ENCODE measurements at places on chromosomes 5 and 9.

DNA sequence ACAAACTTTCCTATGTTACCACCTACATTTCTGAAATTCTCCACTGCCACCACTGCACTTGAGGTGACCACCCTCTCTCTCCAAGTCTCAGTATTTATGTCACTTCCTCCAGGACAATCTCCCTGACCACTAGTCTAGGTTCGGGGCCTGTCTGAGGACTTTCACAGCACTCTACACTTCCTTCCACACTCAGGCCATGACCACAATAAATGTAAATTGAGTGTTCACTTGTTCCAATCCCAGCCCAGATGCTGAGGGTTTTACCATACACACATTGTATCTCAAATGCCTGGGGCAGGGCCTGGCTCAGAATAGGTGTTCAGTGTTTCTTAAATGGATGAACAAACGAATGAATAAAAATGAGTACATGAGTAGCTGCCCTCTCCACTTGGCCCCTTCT lies 26.9 kb upstream of the CCNG1 start:
- DNase-seq: no peak

GRCh38 chr9:132023419-132024180 lies 56.1 kb downstream of the MED27 start:
- DNase-seq: no peak

- DNase-seq: no peak
Observed at GRCh38 chr9:68721666-68722330, 16.8 kb downstream of the PIP5K1B start.

DNA sequence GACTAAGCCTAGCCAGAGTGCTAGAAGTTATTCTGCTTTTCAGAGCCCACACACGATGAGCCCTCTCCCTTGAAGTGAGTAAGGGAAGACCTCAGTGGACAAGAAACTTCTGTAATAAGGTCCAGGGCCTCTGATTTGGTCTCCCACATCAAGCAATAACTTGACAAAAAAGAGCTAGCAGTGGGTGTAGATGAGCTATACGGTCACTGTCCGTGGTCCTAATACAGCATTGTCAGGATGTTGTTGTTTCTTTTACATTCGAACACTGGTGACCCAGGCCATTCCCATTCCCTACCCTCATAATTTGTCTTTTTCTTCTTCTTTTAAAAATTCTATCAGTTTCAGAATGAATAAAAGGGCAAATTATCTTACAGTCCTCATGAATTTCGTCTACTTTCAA lies 5.2 kb downstream of the PCSK1 start:
- DNase-seq: no peak

DNA sequence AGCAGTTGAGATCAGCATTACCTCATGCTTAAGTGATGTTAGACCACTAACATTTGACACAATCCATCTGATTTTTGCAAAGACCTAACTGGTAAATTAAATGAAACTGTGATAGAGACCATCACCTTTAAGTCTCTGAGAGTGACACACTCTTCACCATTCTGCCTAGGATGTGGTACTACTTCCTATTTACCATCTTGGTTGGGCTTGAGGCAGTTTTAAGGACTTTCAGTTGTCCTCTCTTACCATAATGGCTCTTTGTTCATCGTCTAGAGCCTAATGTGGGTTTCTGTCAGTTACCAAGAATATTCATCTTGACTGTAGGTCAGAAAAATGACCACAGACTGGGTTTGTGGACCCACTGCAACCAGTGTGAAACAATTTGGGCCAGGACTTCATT lies 158.1 kb downstream of the CETN3 start:
- no peak for DNase-seq

GRCh38 chr9:126784401-126784800 lies 20.4 kb upstream of the ZBTB43 start:
- DNase-seq: no peak

DNA sequence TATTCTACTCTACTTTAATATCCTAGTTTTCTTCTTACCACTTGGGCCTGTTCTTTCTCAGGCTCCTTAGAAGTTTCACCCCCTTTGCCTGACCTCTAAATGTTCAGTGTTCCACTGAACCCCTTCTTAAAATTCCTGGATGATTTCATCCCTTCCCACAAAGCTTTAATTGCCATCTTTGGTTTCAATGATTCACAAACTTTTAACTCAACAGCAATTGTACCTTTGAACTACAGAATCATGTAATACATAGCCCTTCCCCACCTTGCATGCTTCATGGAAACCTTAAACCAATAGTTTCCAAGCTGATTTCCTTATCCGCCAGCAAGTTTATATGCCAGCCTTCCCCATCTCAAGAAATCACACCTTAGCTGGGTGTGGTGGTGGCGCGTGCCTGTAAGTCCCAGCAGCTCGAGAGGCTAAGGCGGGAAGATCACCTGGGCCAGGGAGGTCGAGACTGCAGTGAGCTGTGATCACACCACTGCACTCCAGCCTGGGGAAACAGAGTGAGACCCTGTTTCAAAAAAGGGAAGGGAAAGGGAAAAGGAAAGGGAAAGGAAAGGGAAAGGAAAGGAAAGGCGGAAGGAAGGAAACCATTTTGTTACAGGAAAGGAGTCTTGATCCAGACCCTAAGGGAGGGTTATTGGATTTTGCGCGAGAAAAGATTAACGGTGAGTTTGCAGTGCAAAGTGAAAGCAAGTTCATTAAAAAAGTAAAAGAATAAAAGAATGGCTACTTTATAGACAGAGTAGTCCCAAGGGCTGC lies 1023.7 kb upstream of the DMAC1 start:
- DNase-seq: no peak
